ENCODE measurements at places on chromosomes 2 and 18. TPM values are rescaled to one million over a fixed set of nuclear protein-coding genes. Genes with fewer than 3 reads are reported as not detected.

The SAG gene
- total RNA-seq: not detected

The EPB41L3 gene
- 0.10 TPM for total RNA-seq

The LRATD1 gene
- not detected for total RNA-seq

The LYPD1 gene
- not detected for total RNA-seq

The ALPG gene
- total RNA-seq: not detected

The AMER3 gene
- total RNA-seq: not detected

The PLEKHH2 gene
- total RNA-seq: 0.32 TPM

The NEB gene
- total RNA-seq: 0.40 TPM

The TPO gene
- total RNA-seq: not detected

The ASB18 gene
- total RNA-seq: not detected

The DSC2 gene
- not detected for total RNA-seq

DNA sequence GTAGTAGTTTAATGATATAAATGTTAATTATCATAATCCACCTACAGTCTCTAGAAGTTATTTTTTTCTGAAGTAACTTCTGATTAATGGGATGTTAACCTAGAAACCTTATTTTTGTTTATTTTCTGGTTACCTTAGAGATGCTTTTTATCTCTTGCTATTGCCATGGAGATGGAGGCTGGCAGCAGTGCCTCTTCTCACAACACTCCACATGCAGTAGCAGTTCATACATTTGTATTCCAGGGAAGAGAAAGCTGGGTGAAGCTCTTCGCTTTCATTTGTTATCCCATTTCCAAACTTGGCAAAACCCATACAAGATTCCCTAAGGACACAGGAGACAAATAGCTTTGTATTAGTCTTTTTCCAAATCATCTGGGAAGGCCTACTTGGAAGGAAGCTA lies 1794.1 kb upstream of the LRRTM1 start:
- no peak for DNase-seq

DNA sequence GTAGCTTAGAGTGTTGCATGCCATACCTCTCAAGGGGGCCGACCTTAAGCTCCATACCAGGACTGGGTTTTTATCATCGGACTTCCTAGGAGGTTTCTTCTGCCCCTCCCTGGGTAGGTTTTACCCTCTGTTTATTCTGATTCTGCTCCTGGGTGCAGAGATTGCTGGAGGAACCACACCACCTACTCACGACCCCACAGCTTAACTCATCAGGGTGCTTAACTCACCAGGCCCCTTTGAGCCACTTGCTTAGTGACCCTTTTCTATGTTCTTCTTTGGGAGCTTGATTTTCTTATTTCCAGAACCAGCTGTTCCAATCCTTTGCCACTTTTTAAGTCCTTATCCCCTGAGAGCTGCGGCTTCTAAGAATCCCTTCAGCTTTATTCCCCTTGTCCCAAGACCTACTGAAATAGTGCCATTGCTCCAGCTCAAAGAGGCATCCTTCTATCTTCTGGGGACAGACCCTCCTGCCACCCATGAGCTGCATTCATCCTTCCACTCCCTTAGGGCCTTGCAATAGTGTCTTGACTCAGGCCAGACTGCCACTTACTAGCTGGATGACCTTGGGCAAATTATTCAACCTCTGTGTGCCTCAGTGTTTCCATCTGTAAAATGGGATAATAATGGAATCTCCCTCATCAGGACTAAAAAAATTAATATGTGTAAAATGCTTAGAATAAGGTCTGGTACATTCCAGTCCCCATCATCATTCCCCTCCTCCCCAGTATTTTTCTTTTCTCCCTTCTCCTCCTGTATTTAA lies 5.8 kb downstream of the OXER1 start:
- no peak for DNase-seq

DNA sequence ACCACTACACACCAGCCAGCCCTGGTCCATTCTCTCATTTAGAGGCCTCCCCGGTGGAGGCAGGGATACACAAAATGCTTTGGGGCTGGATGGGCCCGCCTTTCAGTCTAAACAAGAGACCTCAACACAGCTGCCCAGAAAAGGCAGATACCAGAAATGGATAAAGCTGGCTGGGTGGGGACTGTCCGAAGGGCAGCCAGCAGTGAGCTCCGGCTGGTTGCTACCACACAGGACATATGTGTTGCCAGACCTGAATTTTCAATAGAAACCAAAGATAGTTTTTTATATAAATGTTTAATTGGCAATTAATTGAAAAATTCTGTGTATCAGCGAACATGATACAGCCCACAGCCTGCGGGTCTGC lies 1.4 kb downstream of the GPBAR1 start:
- DNase-seq: no peak

- DNase-seq: peak; percentile 29
Measured at GRCh38 chr2:170505631-170506275, 209.4 kb upstream of the SP5 start.

DNA sequence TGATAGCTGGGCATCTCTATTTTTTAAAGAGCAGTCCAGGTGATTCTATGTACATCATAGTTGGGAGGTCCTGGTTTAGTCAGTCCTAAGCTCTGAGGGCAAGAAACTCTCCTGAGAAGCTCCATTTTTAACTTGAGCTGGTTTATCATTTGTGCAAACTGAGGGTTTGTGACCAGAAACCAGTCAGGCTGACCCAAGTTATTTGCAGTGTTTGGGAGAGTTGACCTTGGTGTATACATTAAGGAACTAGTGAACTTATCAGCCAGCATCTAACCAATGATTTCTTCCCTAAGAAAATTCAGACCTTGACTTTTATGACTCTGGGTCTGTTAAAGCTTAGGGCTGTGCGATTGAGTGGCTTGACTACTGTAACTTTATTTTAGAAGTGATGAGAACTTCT lies 10.6 kb upstream of the MGAT5 start:
- DNase-seq: no peak

DNA sequence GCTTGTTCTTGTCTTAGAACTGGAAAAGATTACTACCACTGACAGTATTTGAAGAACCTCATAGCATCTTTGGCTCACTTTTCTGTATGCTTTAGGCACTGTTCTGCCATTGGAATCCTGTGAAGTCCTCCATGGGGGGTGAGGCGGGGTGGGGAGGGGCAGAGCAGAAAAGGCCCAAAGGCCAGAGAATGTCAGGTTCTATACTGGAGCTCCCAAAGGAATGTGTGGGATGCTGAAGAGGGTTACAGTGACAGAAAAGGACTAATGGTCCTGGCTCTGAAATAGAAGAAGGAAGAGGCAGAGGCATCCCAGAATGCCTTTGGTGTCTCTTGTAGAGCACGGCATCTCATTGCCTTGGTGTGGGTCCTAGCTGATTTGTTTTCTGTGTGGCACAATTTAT lies 141.9 kb downstream of the HAUS1 start:
- DNase-seq: no peak

DNA sequence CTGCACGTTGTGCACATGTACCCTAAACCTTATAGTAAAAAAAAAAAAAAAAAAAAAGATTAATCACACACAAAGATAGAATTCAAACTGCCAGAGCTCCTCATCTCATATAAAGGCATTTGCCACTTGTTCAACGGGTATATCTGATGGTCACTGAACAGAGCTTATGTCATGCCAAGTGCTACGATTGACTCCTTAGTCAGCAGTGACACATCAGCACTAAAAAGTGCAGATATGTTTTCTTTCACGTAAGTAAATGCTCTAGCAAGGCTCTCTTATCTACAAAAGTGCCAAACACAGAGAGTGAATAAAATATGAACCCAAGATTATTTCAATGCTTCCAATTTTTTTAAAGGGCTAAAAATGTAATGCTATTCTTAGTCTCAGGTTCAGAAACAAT lies 1.1 kb downstream of the LMAN1 start:
- DNase-seq: no peak

- DNase-seq: no peak
Measured at GRCh38 chr2:151261977-151262291, 271 bp upstream of the RBM43 start.

- DNase-seq: no peak
Measured at GRCh38 chr2:133975676-133976428, 278.0 kb upstream of the MGAT5 start.

DNA sequence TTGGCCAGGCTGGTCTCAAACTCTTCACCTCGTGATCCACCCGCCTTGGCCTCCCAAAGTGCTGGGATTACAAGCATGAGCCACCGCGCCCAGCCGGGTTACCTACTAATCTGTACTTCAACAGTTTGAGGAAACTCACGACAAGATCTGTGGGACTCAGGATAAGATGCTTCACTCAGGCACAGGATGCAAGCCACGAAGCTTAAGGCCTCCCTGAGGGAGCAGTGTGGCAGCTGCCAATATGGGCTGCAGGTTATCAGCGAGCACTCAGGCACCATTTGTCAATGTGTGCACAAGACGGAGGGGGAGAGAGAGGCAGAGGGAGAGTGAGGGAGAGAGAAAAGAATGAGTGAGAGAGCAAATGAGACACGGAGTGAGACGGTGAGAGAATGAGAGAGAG lies 173.6 kb upstream of the RAB6C start:
- no peak for DNase-seq

- no peak for DNase-seq
Measured at GRCh38 chr18:47944972-47945852, 14.8 kb upstream of the SMAD2 start.

GRCh38 chr2:85111819-85112281 lies 21.3 kb upstream of the TCF7L1 start:
- no peak for DNase-seq

- DNase-seq: no peak
Measured at GRCh38 chr2:199914372-199914958, 3.4 kb downstream of the C2orf69 start.

GRCh38 chr18:39366656-39367055 lies 1801.1 kb upstream of the CELF4 start:
- DNase-seq: no peak

DNA sequence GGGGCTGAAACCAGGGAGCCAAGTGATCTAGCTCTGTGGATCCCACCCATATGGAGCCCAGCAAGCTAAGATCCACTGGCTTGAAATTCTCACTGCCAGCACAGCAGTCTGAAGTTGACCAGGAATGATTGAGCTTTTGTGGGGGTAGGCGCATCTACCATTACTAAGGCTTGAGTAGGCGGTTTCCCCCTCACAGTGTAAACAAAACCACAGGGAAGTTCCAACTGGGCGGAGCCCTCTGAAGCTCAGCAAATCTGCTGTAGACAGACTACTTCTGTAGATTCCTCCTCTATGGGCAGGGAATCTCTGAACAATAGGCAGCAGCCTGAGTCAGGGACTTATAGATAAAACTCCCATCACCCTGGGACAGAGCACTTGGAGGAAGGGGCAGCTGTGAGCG lies 96.7 kb downstream of the CCDC148 start:
- DNase-seq: no peak

GRCh38 chr18:58495207-58495606 lies 133.7 kb downstream of the ALPK2 start:
- DNase-seq: no peak

DNA sequence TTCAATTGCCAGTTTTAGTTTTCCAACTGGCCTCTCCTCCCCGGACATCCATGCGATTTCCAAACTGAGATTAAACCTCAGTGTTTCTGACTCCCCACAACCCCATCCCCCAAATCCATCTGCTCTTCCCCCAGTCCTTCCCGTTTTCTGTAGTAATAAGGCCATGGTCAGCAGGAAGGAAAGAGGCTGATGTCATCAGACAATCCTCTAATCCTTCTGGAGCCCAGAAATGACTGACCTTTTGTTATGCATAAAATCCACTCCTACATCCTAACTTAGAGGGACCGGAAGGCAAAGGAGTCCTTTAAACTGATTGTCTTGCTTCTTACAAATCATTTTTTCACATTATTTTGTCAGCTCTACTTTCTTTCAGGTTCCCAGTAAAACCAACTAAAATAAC lies 155.8 kb downstream of the INO80D start:
- DNase-seq: no peak

DNA sequence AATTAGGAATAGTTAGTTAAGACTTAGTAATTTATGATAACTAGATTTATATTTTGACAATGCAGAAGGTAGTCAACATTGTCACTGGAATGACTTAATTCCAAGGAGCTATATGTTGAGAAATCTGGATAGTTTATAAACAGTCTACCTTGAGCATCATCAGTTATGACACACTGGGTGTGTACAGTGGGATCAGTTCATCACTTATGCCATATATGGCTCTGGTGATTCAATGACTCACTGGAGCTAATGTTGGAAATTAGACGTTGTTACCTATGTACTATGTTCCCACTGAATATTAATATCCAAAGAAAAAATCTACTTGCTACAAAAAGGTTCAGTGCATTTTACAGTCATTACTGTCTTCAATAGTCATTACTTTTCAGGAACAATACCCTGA lies 34.0 kb upstream of the ITPRID2 start:
- DNase-seq: no peak

DNA sequence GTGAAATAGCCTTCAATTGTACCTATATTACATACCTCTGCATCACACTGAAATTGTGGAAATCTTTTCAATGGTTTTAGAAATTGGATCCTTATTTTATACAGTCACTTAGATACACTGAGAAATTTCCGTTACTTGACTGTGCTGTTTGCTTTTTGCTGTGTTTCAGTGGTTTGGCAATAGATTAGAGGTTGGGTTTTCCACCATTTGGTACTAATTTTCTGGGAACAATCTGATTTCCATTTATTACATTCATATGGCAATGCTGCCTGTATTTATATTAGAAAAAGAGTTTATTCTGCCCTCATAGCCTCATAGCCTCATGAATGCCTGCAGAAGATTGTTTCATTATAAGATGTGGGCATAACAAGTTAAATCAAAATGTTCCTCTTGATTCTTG lies 285.0 kb downstream of the GULP1 start:
- no peak for DNase-seq

DNA sequence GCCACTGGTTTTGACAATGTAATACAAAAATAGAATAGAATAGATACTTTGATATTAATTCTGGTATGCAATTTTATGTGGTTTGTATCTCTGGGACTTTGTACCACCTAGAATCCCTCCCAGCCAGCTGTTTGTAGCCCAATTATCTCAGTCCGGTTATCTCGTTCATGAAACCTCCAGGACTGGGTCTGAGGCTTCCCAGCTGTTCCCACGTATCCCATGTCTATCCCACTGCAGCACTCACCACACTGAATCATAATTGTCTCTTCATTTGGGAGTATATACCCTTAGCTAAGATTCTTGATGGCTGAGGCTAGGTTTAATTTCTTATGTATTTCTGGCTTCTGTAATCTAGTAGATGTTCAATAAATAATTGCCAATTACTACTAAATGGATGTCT lies 104.4 kb upstream of the MAPRE2 start:
- no peak for DNase-seq

DNA sequence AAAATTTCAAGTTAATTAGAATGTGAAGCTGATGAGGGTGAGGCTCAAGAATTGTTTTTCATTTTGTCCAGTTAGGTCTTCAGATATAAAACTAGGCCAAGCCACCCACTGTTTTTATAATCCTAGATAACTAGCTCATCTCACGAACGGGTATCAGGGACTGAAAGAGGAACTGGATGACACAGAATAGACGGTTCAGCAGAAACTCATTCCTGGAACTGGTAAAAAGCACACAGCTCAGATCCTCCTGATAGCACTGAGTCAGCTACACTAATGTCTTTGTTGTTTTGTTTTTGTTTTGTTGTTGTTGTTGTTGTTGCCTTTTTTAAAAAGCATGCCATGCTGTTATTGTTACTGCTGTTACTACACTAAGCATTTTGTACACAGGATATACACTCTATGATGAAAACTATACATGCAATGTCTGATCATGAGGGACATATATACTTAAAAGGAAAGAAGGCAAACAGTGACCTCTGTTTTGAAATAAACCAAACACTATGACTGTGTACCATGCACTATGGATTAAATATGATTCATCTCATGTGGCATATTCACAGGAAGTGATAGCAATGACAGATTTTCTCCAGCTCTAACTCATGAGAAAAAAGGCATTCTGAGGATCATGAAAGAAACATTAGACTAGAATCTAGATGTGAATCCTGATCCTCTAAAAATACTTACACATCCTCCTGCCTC lies 437.6 kb downstream of the NCKAP5 start:
- DNase-seq: no peak

Measured in activated CD8-positive, alpha-beta T cell treated with anti-CD3 and anti-CD28 coated beads, Interleukin-2, amount 10 ng/mL, durations not matched to agents 7 days and 5 days (primary cell).